ENCODE measurements at places on chromosomes 2 and 18.

DNA sequence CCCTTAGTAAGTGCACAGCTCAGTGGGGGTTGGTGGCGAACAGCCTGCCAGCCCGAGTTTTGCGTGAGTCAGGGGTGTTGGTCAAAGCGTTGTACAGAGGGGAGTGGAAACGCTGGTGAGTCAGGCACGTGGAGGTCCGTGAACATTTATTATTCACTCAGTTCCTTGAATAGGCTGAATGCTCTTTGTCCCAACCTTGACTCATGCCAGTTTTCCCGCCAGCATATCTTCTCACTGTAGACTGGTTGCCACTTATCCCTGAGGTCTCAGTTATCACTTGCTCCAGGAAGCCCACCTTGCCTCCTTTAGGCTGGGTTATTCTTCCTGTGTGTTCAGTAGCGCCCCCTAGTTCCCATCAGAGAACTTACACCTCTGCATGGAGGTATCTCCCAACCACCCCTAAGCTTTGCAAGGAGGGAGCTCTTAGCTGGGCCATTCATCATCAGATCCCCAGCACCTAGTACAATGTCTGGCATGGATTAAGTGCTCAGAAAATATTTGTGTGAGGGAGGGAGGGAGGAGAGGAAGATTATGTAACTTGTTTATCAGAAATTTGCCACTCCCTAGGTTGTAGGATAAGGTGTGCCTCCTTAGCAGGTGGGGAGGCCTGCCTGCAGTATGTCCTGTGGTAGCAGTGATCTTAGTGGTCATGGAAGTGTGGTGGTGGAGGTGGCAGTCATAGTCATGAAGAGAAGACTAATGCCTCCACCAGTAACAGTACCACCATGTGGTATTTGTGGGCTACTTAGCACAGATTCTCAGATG is 72.1 kb downstream of the CABLES1 start:
- no peak for DNase-seq

- DNase-seq: no peak
These were observed 249.2 kb upstream of the SLC39A10 start for GRCh38 chr2:195407783-195408182.

DNA sequence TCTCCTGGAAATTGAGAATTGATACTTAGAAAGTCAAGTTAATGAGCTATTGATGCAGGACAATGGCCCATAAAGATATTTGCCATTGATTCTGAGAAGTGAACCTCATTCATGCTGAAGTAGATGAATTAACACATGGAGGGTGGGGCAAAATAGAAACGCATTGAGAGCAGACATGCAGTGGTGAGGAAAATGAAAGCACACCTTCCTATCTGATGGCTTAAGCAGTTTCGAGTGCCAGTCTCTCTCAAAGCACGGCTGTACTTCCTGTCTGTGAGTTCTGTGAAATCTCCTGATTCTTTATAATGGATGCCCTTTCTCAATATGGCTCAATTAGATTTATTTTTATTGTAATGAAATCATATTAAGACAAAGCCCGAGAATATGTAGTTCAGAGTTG is 247.0 kb downstream of the TMX3 start:
- no peak for DNase-seq

DNA sequence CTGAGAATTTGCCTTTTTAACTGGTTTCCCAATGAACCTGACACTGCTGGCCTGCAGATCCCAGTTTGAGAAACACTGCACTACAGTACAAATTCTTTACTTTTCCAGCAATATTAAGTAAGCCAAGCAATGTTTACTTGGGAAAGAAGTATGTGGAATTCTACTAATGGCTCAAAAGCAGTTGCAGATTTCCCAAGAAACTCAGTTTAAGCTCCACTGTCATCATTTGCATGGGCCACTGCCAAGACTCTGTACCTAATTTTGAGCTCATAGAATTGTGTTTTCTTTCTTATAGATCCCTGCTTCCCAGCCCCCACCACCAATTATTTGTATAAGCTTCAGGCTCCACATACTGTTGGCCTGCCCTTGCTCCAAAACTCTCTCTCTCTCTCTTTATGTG is 676.1 kb downstream of the RNF144A start:
- DNase-seq: no peak

DNA sequence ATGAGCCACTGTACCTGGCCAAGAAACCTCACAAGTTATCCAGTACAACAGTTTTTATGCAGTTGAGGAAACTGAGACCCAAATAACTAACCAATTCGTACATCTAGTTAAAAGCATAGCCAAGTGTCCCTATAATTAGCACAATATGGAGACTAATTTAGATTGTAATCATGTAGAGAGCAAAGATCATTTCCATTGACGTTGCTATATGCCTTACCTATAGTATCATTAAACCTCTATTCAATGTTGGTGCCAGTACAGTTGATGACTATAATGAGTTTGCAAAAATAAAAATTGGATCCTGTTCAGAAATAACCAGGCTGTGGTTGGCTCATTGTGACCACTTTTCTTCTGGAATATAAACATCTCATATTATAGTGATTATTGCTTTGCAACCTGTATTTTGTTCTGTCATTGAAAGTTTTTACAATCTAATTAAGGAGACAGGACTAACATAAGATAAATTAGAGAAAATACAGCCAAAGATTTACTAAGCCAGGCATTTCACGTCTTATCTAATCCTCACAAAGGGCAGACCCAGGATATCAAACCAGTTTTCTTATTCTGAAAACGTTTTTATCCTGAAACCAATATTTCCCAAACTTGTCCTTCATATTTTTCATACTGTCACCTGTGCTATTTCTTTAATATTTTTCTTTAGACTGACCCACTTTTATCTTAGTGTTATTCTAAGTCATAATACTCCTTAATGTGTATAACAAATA is 130.0 kb upstream of the STON1 start:
- DNase-seq: no peak

- no peak for DNase-seq
These were observed 815.3 kb downstream of the RNF144A start for GRCh38 chr2:7732497-7732896.

- DNase-seq: no peak
These were observed 421.0 kb downstream of the LRATD1 start for GRCh38 chr2:15053542-15053941.

GRCh38 chr2:228703152-228703551 is 521.7 kb upstream of the SPHKAP start:
- DNase-seq: no peak

DNA sequence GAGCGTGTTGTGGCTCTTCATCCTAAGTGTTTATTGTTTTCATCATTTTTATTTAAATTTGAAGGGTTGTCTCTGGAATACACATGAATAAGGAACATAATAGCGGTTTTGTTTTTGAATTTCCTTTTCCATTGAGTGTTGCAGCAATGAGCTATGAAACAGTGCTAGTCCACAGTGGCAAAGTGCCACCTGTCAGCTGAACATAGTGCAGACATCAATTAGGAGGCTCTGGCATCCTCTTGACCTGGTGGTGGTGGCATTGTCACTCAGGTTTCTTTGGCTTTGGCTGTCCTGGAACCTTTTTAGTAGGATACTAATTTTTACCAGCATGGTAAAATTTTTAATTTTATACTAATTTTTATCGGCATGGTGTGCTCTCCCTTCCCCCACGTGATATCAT is 63.2 kb downstream of the UGGT1 start:
- no peak for DNase-seq

- DNase-seq: no peak
These were observed 282.4 kb upstream of the RAB12 start for GRCh38 chr18:8326763-8327394.

DNA sequence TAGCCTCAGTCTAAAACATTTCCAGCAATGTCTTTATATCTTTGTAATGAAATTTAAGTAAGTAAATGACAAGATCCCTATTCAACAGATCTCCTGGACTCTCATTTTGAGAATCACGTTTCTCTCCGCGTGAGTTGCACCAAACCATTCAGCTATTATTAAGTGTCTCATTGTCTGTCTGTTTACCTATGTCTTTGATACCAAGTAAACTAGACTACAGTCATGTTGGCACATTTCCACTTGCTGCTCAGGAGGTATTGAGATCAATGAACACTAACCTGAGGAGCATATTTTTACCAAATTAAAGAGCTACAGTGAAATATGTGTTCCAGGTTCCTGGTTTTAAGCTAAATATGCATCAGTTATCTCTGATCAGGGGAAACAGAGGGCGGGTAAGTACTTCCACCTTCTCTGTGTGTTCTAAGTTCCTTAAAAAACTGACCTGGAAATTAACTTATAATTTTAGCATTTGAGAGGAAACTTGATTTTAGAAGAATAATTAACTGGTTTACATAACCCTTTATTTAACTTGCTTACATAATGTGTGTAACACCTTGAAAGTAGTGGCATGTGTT is 125.8 kb downstream of the OSBPL6 start:
- DNase-seq: no peak

- DNase-seq: no peak
These were observed 148.5 kb downstream of the TXNL1 start for GRCh38 chr18:56489893-56490292.

GRCh38 chr2:98382739-98383138 is 36.5 kb downstream of the CNGA3 start:
- DNase-seq: no peak

DNA sequence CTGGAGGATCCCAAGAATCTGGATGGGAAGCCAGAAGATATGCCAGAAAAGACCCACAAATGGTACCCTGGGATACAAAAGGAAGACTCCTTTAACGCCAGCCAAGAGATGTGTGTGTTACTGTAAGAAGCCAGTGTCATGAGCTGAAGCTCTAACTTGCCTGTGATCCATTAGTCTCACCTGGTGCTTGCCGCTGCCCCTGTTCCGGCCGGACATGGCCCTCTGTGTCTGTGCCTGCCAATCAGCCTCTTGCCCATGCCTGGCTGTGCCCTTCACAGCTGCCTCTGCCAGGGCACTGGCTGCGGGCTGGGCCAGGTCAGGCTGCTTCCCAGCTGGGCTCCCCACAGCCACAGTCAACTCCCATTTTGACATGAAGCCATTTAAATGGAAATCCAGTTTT is 55.4 kb downstream of the POU3F3 start:
- DNase-seq: no peak

- no peak for DNase-seq
These were observed 317.6 kb upstream of the SMIM21 start for GRCh38 chr18:75745147-75745546.

DNA sequence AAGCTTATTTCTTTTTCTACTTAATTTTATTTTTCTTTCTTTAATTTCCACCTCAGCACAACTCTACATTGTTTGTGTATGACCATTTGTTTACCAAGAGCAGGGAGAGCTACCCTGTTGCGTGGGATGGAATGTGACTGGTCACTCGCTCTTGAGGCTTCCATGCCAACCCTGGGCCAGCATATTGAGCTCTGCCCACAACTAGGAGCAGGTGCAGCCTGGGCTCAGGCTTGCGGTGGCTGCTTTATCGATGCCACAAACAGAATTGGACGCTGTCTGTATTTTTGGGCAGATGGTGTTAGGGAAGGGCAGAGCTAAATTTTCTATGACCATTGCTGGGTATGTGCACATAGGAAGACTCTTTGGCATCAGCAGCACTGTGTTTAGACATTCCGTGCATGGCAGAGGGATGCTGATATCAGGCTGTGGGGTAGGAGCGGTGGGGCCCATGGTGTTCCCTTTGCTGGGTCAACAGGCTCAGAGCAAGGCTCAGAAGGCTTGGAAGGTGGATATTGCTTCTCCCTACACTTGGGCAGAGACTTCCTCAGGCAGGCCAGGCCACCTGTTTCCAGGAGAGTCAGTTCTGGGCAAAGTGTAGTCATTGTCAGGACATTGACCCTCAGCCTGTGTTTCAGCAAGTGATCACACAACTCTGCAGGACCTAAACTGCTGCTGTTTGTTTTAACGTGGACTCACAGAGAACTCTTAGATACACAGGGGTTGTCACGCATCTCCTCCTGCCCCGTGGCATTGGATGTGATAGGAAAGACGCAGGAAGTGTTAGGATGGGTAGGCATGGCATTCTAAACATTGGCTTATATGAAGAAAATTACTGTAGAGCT is 40.2 kb downstream of the TMEM182 start:
- DNase-seq: no peak

DNA sequence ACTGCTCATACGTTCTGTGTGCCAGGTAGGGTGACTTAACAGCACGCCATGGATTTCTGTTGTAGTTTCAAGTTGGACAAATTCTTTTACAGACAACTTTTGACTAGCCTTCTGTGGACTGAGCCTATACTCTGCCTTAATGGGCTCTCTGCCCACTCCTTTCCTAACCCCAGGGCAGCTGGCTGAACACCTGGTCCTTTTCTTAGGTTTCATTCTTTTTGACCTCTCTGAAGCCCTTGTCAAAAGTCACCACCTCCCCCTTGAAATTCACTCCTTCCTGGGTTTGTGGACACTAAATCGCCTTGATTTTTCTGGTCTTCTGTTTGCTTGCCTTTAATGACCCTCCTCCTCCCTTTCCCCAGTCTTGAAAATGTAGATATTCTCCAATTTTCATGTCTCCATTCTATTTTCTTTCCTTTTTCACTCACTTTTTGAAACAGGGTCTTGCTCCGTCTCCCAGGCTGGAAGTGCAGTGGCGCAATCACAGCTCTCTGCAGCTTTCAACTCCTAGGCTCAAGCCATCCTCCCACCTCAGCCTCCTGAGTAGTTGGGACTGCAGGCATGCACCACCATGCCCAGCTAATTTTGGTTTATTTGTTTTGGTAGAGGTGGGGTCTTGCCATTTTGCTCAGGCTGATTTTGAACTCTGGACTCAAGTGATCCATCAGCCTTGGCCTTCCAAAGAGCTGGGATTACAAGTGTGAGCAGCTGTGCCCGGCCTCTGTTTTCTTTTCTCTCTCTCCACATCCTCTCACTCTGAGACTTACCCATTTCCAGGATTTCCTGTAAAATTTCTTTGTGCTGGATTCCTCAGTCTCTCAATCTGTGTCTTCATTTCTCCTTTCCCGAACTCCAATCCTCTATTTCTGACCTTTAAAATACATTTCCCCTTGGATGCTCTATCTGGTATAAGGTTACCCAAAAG is 112.9 kb downstream of the PLB1 start:
- DNase-seq: no peak

DNA sequence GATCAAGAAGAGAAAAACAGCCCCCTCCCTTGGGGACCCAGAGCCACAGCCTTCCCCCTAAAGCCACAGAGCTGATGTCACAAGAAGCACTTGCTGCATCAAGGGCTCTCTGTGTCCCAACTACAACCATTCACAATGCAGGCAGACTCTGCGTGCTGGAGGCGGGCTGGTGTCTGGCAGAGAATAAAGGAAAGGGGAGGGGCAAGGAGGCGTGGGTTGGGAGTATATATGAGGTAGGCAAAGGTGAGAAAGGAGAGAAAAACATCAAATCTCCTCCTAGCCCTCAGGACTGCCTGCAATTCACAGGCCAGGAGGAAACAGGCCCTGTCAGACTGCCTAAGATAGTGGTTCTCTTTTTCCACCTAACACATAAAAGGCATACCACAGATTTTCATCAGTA is 48.8 kb upstream of the IHH start:
- DNase-seq: no peak

GRCh38 chr2:74001781-74002504 is 17.2 kb downstream of the TET3 start:
- no peak for DNase-seq
